ENCODE measurements at places on chromosomes 1 and 21. TPM values are rescaled to one million over a fixed set of nuclear protein-coding genes. Genes with fewer than 3 reads are reported as not detected.

The HIVEP3 gene
- total RNA-seq = 13.1 TPM

The IL10 gene
- total RNA-seq = 1.9 TPM

The LAMC1 gene
- total RNA-seq = 213 TPM

The CFAP141 gene
- total RNA-seq = not detected

The ZNF326 gene
- 22.6 TPM for total RNA-seq

The SYCP1 gene
- total RNA-seq = not detected

The SYTL1 gene
- total RNA-seq = 19.4 TPM

The PGLYRP4 gene
- total RNA-seq = not detected

The ANKRD13C gene
- total RNA-seq = 30.5 TPM

The SPOCD1 gene
- total RNA-seq = not detected

- no peaks in the 10 kb centered on the region for H3K27me3 ChIP-seq
- H3K4me1 ChIP-seq = peaks cover 20% of the 10 kb centered on the region
- H3K4me3 ChIP-seq = no peak overlapping the region
- H3K36me3 ChIP-seq = no peaks in the 10 kb centered on the region
- no peak overlapping the region for H3K27ac ChIP-seq
- DNase-seq = no peak
These were observed 83.4 kb downstream of the CACHD1 start for GRCh38 chr1:64553285-64553684.

GRCh38 chr1:115826628-115827027 lies 14.3 kb downstream of the NHLH2 start:
- no peak overlapping the region for H3K27ac ChIP-seq
- DNase-seq = no peak
- peaks cover 7% of the 10 kb centered on the region for H3K4me1 ChIP-seq

- no peak for DNase-seq
- no peak overlapping the region for H3K27ac ChIP-seq
- no peaks in the 10 kb centered on the region for H3K4me1 ChIP-seq
- no peaks in the 10 kb centered on the region for H3K27me3 ChIP-seq
- no peaks in the 10 kb centered on the region for H3K36me3 ChIP-seq
- no peak overlapping the region for H3K4me3 ChIP-seq
These were observed 51.3 kb upstream of the LRRN2 start for GRCh38 chr1:204736836-204737235.

GRCh38 chr1:47442842-47443529 lies 5.1 kb downstream of the FOXD2 start:
- no peak overlapping the region for H3K4me3 ChIP-seq
- H3K36me3 ChIP-seq = no peaks in the 10 kb centered on the region
- no peaks in the 10 kb centered on the region for H3K4me1 ChIP-seq
- DNase-seq = no peak
- H3K27ac ChIP-seq = no peak overlapping the region
- H3K27me3 ChIP-seq = peaks cover 53% of the 10 kb centered on the region

- no peaks in the 10 kb centered on the region for H3K4me1 ChIP-seq
- no peak for DNase-seq
- no peaks in the 10 kb centered on the region for H3K27me3 ChIP-seq
- H3K27ac ChIP-seq = no peak overlapping the region
These were observed 218.1 kb upstream of the FAM78B start for GRCh38 chr1:166384948-166385347.

DNA sequence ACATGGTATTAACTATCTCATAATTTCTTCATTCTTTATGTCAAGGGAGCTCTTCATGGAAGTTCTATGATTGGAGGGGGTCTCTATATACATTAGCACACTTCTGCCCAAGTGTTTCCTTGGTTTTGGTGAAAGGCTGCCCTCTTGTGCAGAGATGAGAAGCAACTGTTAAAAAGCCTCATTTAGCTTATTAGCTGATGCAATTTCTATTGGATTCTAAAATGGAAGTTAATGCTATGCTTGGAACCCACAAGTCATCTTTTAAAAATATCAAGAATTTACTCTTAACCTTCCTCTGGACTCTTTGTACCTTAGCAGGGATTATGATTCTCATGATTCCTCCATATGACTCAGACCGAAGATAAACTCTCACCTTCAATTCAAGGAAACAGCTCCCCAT lies 328.9 kb downstream of the PTBP2 start:
- no peaks in the 10 kb centered on the region for H3K4me1 ChIP-seq
- H3K4me3 ChIP-seq = no peak overlapping the region
- no peaks in the 10 kb centered on the region for H3K27me3 ChIP-seq
- no peaks in the 10 kb centered on the region for H3K36me3 ChIP-seq

DNA sequence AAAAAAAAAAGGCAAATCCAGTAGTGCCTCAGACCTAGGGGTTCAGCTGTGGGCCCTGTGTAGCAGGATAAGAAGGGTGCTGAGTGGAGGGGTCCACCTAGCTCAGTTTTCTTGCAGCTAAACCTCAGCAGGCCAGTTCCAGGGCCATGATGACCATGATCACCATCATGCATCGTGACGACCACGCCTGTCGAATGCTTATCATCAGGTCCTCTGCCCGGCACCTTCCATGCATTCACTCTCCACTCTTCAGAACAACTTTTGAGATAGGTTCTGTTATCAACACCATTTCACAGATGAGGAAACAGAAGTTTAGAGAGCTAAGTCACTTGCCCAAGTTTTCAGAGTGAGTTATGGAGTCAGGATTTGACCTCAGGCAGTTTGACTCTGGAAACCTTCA lies 54.9 kb downstream of the ACBD3 start:
- no peak for DNase-seq
- no peak overlapping the region for H3K27ac ChIP-seq
- no peaks in the 10 kb centered on the region for H3K27me3 ChIP-seq
- no peaks in the 10 kb centered on the region for H3K36me3 ChIP-seq
- H3K4me3 ChIP-seq = no peak overlapping the region
- peaks cover 77% of the 10 kb centered on the region for H3K4me1 ChIP-seq

GRCh38 chr1:183027031-183027430 lies 3.8 kb downstream of the LAMC1 start:
- no peaks in the 10 kb centered on the region for H3K27me3 ChIP-seq
- no peak overlapping the region for H3K4me3 ChIP-seq
- DNase-seq = no peak
- peaks cover 47% of the 10 kb centered on the region for H3K4me1 ChIP-seq

GRCh38 chr1:219534991-219535390 lies 77.9 kb downstream of the ZC3H11B start:
- H3K4me1 ChIP-seq = no peaks in the 10 kb centered on the region
- no peaks in the 10 kb centered on the region for H3K27me3 ChIP-seq
- DNase-seq = no peak
- H3K36me3 ChIP-seq = no peaks in the 10 kb centered on the region

- no peak overlapping the region for H3K4me3 ChIP-seq
- no peaks in the 10 kb centered on the region for H3K36me3 ChIP-seq
- no peaks in the 10 kb centered on the region for H3K27me3 ChIP-seq
- no peak overlapping the region for H3K27ac ChIP-seq
- H3K4me1 ChIP-seq = no peaks in the 10 kb centered on the region
These were observed 77.4 kb downstream of the DESI2 start for GRCh38 chr1:244730153-244730933.

Data from thyroid gland (tissue), 4 donors.